ENCODE measurements at places on chromosomes 2 and 18.

DNA sequence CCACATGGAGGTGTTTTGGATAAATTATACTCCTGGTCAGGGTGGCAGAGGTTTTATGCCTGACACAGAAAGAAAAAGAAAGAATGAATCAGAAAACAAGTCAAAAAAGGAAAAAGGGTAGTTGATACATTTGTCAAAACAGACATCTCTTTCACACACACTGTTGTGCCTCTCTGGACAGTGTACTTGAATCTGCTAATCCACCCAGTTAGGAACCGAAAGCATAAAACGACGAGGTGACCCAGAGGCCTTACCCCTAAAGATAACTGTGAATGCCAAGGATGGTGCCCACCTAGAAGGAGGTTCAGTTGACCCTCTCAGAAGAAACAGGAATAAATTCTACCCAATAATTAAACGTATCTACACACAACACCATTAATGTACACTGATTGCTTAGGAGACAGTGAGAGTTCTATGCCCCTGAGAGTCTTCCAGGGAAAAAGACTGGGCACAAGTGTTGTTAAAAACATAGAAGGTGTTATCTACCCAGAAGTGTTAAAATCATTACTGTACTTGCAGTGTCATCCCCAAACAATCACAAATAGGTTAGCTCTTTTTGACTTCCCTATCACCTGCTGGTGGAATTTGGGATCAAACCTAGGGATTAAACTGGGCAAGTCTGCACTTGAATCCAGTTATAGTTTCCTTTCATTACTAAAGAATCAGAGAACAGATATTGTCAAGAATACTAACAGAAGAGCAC is 123.2 kb upstream of the DNAJC10 start:
- no peak for DNase-seq

GRCh38 chr2:30583204-30583749 is 136.2 kb downstream of the LCLAT1 start:
- no peak for DNase-seq

DNA sequence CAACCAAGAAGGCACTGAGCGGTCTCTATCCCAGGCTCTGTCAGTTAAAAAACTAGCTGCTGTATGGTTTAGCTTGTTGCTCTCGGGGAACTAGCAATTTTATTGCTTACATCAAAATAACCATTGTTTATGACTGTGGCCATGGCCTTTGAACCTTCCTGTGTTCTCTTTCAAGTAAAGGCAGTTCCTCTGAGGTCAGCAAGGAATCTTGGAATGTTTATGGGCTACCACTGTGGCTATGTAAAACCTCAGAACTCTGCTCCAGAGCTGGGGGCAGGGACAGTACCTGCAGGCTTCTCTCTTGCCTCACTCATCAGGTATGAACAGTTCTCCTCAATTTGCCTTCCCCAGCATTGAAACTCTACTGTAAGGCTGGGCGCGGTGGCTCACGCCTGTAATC is 416.0 kb upstream of the NETO1 start:
- DNase-seq: no peak

- DNase-seq: no peak
These were observed 24.8 kb downstream of the LYPD1 start for GRCh38 chr2:132645176-132645575.
